ENCODE measurements at places on chromosomes 7 and 10. TPM values are rescaled to one million over a fixed set of nuclear protein-coding genes. Genes with fewer than 3 reads are reported as not detected.

GRCh38 chr7:129925416-129926002 lies 27.3 kb downstream of the UBE2H start:
- no peak for DNase-seq

GRCh38 chr10:52615756-52616394 lies 156.7 kb downstream of the MBL2 start:
- no peak for DNase-seq

- DNase-seq = no peak
Measured at GRCh38 chr10:114239117-114239993, at the start of gene VWA2. Gene VWA2 (plus strand): TSS chr10:114239254. CDS start chr10:114248714, 9,460 bp downstream.

Gene CYP2C19
- not detected for total RNA-seq

Gene PDGFA
- total RNA-seq = 167 TPM

Gene ZNF365
- 5.9 TPM for total RNA-seq

DNA sequence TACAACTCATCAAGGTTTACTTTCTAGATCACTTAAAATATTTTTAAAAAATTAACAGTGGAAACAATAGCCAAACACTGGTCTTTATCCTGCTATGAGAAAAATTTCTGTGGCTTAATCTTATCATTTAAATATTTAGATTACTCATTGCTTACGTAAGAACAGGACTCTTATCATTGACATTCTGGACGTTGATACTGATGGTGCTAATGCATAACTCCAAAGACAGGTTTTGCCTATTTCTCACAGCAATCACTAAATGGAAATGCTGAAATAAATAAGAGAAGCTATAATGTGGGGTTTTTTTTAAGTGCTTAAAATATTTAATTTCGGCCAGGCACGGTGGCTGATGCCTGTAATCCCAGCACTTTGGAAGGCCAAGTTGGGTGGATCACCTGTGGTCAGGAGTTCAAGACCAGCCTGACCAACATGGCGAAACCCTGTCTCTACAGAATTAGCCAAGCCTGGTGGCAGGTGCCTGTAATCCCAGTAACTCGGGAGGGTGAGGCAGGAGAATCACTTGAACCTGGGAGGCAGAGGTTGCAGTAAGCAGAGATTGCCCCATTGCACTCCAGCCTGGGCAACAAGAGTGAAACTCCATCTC lies 195.0 kb downstream of the HGF start:
- no peak for DNase-seq

DNA sequence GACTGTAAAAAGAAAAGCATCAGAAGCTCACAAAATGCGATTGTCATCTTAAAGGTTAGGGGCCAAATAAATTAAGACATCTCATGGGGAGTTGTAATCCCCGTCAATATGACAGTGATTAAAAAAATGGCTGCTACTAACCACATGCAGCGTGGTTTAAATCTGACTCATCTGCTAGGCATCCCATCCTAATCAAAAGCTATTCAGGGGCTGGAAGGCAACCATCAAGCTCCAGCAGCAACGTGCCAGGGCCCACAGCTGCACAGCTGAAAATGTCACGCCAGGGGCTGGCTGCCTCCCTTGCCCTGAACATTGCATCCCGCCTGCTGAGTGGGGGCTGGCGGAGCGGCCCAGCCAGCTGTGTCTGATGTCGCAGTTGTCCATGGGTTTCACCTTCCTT lies 66.3 kb upstream of the FRMD4A start:
- peak; percentile 84 for DNase-seq

- peak; percentile 15 for DNase-seq
Measured at GRCh38 chr10:36880898-36881297, 244.5 kb upstream of the ANKRD30A start.

DNA sequence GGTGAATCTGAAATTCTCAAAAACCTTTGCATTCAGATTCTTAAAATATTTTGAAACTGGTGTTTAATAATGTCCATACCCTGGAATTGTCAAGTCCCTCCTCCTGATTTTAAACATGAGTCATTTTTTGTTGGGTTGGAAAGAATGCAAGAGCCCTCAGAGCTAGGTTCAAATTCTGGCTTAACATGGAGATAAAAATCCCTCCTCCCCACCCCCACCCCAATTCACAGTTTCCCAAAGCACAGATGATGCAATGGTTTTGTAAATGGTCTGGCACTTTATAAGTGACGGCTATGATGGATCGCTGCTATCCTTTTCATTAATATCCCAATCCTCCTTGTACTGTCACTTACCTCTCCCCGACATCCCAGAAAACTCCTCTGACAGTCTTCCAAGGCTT lies 332.8 kb downstream of the PLXNA4 start:
- DNase-seq = no peak

DNA sequence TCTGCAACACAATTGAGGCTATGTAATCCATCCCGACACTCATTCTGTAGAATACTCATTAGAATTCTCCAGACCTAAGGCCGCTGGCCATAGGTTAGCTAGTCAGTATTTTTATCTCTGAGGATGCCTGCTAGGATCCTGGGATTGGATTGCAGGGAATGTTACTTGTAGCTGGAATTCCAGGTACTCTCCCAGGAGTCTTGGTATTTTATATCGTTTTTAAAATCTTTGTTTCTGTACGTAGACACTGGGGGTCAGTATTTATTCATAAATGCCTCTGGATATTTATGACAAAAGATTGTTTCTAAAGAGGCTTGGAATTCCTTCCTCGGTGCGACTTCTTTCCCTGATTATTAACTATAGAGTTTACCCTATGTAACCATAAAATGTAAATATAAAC lies 40.1 kb downstream of the BPGM start:
- no peak for DNase-seq

DNA sequence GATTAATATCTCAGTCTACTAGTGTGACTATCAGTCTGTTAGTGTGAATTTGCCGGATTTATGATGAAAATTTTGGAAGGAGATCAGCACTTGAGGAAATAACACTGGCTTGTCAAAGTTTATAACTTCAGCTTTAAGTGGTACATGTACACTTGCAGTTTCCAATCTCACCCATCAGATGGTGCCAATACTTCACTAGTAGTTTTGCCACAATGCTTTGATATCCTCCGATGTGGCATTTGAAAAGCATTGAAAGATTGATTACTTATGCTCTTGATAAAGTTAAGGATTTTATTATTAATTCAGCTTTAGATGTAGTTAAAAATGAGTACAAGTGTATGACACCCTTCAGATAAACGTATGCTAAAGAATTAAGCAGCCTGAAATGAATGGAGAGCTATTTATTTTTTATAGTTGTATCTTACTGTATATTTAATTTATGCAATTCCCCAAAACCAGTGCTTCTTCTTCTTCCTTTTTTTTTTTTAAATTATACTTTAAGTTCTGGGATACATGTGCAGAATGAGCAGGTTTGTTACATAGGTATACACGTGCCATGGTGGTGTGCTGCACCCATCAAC lies 98.2 kb downstream of the ANLN start:
- peak; percentile 60 for DNase-seq

DNA sequence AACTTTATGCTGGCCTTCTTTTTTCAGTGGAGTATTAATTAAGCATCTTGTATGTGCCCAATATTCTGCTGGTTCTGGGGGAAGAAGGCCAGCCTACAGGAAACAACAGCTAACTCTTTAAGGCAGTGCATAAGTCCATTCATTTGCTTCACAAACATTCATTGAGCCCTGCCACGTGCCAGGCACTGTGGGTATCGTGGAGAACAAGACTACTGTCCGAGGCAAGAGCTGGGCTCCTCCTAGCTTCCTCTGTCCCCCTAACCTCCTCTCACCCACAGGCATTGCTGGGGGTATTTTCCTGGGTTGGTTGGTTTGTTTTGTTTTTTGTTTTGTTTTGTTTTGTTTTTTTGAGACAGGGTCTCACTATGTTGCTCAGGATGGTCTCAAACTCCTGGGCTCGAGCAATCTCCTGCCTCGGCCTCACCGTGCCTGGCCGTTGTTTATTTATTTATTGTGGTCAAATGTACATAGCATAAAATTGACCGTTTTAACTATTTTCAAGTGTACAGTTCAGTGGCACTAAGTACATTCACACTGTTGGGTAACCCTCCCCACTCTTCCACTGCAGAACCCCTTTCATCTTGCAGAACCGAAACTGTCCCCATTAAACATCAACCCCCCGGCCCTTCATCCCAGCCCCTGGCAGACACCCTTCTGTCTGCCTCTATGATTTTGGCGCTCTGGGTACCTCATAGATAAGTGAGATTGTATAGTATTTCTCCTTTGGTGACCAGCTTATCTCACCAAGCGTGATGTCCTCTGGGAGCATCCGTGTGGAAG lies 32.6 kb downstream of the CHST3 start:
- no peak for DNase-seq

DNA sequence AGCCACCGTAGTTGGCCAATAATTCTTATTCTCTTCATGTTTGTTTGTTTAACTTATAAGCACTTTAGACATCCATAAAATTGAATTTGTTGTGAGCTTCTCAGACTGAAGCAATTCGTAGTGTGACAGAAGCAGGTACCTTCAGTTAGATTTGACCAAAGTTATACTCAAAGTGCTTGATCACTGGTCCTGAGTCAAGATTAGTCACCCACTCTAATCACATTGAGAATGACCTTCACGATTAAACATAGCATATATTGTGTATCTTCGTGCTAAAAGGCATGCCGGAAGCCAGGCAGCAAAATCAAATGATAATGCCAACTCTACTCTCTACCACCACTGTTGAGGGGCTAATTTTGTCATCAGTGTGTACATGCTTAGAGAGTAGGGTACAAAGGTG lies 763.7 kb upstream of the MBL2 start:
- DNase-seq = peak; percentile 5

DNA sequence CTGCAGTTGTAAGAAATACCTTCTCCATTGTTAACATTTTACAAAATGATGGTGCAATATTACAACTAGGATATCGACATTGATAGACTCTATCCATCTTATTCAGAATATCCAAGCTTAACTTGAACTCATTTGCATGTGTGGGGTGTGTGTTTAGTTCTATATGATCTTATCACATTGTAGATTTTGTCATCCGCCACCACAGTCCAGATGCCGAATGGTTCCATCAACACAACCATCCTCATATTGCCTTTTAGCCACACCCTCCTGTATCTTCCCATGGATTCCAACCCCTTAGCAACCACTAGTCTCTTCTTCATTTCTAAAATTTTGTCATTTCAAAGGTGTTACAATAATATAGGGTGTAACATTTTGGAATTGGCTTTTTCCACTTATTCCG lies 452.9 kb upstream of the AKR1E2 start:
- no peak for DNase-seq

DNA sequence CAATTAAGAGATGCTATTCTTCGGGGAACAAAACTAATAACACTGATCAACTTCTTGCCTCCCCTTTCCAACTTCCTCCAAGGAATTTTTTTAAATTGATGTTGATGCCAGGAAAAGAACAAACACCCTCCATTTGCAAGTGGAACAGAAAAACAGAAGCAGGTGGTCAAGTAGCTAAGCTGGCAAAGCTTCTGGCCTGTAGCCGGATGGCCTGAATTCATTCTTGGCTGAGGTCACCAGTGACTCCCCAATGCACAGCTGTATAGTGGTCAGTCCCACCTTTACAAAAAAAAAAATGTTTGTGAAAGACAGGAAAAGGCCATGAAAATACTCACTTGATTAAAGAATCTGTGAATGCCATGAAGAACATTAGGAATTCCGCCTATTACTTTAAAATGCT lies 39.1 kb downstream of the DOCK4 start:
- DNase-seq = no peak

Gene TMEM139
- 38.8 TPM for total RNA-seq

DNA sequence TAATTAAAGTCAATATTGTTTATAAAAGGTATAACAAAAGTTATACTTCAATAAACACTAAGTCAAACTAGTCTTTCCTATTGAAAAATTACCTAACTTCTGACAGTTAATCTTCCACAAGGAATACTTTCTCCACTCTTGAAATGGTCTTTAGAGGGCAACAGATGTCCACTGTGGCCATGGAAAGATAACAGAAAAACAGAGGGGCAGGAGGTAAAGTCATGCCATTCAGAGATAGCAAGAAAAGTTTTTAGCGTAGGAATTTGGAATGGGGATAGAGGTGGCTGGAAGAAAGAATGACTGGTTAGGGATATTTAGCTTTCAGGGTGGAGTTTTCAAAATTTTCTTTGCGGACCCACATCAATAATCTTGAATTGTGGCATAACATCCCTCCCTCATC lies 34.7 kb downstream of the HYCC1 start:
- no peak for DNase-seq

Gene PPP1R9A
- 1.7 TPM for total RNA-seq

Gene ZNF680
- 7.6 TPM for total RNA-seq

DNA sequence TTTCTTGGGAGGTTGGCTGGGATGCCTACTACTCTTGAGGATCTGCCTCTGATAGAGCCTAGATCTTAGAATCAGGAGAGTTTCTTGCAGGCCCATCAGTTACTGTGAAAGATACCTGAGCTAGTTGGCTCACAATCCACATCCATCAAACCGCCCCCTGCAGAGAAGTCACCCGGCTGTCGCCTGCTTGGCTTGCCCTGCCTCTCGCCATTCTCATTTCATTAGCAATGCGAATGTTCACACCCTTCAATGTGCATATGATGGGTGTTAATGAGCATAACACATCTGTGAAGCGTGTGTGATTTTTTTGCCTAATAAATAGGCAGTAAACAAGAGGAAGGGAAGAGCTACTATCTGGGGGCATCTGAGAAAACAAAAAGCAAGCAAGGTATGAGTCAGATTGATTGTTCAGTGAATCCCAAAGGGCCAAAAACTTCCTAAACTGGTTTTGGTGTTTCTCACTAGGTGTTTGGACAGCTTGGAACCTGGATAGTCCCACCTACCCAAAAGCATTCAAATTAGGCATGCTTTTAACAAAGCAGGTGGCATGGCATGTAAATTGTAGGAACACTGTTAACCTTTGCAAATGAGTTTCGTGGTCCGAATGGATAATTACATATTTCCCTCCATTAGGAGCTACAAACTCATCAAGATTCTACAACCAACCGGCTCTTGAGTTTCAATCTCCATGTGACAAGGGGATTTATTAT lies 272.3 kb upstream of the C7orf33 start:
- no peak for DNase-seq

Gene TMEM130
- not detected for total RNA-seq

DNA sequence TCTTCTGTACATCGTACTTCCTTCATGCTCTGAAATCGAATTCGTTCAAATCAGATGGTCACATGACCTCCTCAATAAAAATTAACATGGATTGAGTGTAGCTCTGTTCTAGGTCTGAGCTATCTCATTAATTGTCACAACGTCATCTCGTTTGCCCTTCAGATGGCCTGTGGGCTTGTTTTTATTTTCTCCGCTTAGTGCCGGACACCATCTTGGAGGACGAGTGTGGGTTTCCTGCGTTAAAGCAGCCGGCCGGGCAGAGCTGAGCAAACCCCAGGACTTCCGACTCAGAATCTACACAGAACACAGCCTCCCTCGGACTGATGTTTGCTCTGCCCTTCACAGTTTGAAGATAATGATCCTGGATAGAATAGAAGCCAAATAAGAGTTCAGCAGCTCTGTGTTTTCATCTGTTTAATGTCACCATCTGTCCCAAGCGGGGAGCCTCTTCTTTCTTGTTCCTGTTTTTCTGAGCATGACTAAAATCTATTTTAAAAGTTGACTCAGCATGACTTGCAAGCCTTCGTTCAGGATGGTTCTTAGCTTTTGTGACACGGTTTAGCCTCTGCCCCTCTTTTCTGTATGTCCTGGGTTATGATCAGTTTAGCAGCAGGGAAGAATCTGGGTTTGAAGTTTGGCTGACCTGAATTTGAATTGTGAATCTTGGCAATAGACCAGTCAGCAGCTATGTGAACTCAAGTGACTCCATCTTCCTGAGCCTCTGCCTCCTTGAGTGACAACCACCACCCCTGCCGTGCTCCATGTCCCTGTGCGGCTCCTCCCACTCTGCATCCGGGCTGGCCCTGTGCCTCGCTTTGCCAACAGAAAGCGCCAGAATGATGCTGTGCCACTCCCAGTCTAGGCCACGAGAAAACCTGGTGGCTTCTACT lies 30.6 kb upstream of the GALNTL5 start:
- no peak for DNase-seq
